ENCODE measurements at places on chromosomes 4 and X.

- DNase-seq = no peak
These were observed 57.3 kb downstream of the GSTCD start for GRCh38 chr4:105765690-105766407.

GRCh38 chrX:10749113-10749512 is 128.7 kb upstream of the MID1 start:
- no peak for DNase-seq

- DNase-seq = no peak
These were observed 27.9 kb upstream of the FUNDC1 start for GRCh38 chrX:44570522-44570921.

DNA sequence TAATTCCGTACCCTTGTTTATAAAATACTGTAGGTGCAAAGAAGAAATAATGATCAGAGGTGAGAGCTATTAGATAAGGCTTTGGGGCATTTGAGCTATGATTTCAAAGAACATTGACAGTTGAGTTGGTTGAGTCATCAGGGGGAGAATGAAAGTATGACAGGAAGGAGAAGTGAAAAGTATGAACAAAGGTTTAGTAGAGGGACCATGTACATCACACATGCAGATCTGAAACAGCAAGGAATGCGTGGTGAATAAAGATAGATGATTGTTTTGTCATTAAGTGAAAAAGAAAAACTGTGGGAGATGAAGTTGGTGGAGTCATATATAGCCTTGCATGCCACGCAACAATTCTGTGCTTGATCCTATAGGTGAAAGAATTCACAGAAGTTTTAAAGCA is 163.1 kb downstream of the ARAP2 start:
- DNase-seq = no peak

- no peak for DNase-seq
These were observed 138.6 kb downstream of the AFF1 start for GRCh38 chr4:87073199-87074120.

GRCh38 chr4:52873191-52873590 is 11.1 kb downstream of the RASL11B start:
- no peak for DNase-seq

GRCh38 chr4:94490437-94490836 is 38.7 kb downstream of the PDLIM5 start:
- no peak for DNase-seq

GRCh38 chr4:10353110-10353509 is 104.1 kb downstream of the ZNF518B start:
- no peak for DNase-seq

- no peak for DNase-seq
These were observed 30.4 kb downstream of the COX7B2 start for GRCh38 chr4:46878641-46879040.

DNA sequence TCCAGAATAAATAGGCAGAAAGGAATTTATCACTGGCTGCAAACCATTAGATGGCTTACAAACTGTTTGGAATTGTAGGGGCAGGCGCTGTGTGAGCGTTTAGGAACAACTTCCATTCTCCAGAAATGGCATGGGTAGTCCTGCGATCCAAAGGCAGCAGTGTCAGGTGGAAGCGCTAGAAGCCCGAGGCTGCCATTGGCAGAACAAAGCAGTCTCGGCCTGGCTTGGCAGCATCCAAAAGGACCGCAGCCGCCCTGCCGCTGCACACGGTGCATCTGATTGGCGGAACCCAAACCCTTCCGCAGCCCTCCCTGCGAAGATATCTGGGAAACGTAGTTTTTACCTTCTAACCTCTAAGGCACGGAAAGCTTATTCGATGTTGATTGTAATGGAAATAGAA is 23.6 kb upstream of the YTHDC1 start:
- DNase-seq = peak; percentile 88

DNA sequence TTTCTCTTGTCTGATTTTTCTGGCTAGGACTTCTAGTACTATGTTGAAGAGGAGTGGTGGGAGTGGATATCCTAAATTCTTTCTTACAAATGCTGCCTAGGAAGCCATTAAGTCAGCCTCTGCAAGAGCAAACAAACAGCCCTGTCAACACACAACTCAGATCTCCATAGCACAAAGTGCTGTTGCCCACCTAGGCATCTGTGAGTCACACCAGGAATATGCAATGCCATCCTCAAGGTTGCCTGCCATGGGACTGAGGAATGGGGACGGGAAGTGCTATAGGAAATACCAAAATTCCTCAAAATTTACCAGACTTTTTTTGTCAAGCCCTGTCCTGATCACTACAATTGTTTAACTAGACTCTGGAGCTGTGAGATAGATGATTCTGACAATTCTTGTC is 466.9 kb downstream of the FSTL5 start:
- DNase-seq = no peak

DNA sequence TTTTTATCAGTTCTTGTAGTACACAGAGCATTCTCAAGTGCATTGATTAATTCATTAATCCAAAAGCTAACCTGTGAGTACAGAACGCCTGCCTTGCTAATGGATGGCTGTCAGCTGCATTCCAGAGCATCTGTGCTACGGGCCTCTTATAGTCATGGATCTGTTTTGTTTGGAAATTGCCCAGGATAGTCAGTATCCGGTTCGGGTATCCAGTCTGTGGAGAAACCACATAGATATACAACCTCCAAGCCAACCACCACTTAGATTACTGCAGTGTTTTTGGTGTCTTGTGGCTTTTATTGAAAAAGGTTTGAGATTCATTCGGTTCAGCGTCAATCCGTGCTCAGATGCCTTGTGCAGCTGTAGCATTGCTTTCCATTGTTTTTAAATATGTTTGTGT is 4.0 kb downstream of the LAP3 start:
- DNase-seq = no peak

DNA sequence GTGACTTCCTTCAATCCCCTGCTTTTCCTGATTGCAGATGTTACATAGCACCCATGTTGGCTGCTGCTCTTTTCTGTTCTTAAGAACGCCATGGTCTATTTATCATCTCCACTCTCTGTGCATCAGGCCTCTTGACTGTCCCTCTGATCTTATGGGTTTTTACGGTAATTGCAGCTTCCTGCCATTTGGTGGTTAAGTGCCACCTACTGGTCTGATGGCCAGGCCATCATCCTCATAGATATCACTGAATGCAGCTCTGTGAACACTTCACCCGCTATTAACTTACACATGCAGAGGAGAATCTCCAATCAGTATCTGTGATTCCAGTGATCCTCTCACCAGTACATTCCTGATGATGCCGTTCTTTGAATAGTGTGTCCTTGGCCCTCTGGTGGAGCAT is 382.4 kb downstream of the TRAM1L1 start:
- DNase-seq = no peak

DNA sequence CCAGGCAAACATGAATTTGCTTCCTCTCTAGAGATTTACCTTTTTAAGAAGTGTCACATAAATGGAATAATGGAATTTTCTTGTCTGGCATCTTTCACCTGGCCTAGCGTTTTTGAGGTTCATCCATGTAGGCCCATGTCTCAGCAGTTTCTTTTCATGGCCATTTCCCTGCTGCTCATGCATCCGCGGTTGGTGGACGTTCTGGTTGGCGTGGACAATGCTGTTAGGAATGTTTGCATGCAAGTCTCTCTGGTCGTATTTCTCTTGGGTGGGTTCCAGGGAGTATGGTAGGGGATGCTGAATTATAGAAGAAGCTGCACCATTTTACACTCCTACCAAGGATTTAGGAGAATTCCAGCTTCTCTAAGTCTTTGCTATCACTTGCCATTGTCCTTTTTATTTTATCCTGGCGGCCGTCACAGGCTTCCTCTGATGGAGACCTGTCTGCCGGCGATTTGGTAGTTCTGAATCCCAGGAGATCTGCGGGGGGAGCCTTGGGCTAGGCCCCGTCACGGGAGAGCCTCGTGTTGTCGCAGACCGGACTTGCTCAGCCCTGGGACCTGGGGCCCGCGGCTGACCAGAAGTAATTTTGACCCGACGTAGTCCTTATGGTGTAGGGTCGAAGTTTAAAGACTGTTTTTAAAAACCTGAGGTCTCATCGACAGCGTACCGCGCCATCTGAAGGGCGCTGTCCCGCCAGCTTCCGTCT is 56.9 kb upstream of the TADA2B start:
- peak; percentile 55 for DNase-seq
